Breast epithelium (tissue), 4 donors: ENCODE measurements at places on chromosomes 4 and X. TPM values are rescaled to one million over a fixed set of nuclear protein-coding genes. Genes with fewer than 3 reads are reported as not detected.
A peak's percentile ranks its signal among the peaks of the same experiment; 100 is the strongest.

- peak overlapping the region; percentile 6 for H3K27ac ChIP-seq
- H3K4me1 ChIP-seq, result no peaks in the 10 kb centered on the region
- peak; percentile 53 for DNase-seq
- no peaks in the 10 kb centered on the region for H3K36me3 ChIP-seq
- peaks cover 86% of the 10 kb centered on the region for H3K27me3 ChIP-seq
Measured at GRCh38 chrX:40006106-40007017, 91.4 kb downstream of the BCOR start.

- DNase-seq, result no peak
- H3K27me3 ChIP-seq, result no peaks in the 10 kb centered on the region
- no peak overlapping the region for H3K27ac ChIP-seq
- H3K4me1 ChIP-seq, result no peaks in the 10 kb centered on the region
- H3K4me3 ChIP-seq, result no peak overlapping the region
- H3K36me3 ChIP-seq, result no peaks in the 10 kb centered on the region
Measured at GRCh38 chr4:99853999-99854398, 37.4 kb downstream of the DAPP1 start.

GRCh38 chrX:135168486-135168885 is 2.7 kb downstream of the CT55 start:
- H3K4me1 ChIP-seq, result no peaks in the 10 kb centered on the region
- no peaks in the 10 kb centered on the region for H3K27me3 ChIP-seq
- no peak overlapping the region for H3K4me3 ChIP-seq
- no peak for DNase-seq

DNA sequence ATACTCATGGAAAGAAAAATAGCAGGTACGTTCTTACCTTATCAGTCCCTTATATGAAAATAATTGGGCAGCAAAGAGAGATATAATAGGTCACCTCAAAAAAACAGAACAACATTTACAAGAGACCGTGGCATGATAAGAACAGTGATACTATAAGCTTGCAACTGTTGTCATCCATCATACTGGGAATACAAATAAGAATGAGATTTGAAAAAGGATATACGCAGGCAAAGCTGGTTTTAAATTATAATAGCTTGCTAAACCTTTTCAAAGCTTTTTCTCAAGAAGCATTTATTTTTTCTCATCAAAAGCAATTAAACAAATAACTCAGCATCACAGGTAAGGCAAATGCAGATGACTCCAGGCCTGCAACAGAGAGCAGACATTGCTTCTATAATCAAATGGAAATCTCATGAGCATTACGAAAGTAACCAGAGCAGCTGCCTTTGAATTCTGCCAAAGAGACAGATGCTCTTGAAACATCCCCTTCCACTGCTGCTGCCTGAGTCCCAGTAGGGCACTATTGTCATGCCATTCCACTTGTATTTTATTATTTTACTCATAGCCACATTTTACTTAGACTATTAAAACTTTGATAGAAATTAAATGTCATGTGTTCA is 620.6 kb upstream of the GNPDA2 start:
- H3K27me3 ChIP-seq, result no peaks in the 10 kb centered on the region
- no peak overlapping the region for H3K27ac ChIP-seq
- H3K4me1 ChIP-seq, result no peaks in the 10 kb centered on the region
- H3K4me3 ChIP-seq, result no peak overlapping the region

- no peak overlapping the region for H3K27ac ChIP-seq
- no peak for DNase-seq
- H3K4me3 ChIP-seq, result no peak overlapping the region
- H3K36me3 ChIP-seq, result no peaks in the 10 kb centered on the region
Measured at GRCh38 chr4:86300516-86300915, 59.3 kb downstream of the MAPK10 start.

DNA sequence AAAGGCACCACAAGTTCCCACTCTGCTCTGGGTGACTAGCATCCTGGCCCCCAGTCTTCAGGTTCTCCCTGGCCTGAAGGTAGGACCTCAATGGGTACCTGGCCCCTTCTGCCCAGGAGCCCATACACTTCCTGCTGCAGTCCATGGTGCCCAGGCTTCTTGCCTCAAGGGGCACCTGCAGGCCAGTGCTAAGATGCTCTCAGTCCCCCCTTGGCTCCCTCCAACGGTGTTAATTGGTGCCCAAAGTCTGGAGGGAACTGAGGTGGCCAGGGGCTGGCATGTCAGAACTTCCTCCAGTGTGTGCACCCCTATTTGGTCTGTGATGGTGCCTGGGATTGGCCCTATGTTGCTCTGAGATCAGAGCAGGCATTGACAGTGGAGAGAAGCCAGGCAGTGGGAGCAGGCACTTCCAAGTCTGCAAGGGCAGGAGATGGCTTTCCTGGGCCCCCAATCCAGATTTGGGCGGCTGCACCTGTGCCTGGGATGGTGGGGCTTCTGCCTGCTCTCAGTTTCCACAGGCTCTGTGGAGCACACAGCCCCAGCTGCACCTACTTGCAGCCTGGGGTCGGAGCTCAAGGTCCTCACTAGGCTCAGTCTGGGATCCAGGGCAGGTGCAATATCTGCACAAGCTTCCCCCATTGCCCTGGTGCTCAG is 301.6 kb downstream of the FAM47B start:
- no peaks in the 10 kb centered on the region for H3K4me1 ChIP-seq
- no peak overlapping the region for H3K27ac ChIP-seq
- H3K4me3 ChIP-seq, result no peak overlapping the region
- H3K27me3 ChIP-seq, result no peaks in the 10 kb centered on the region
- H3K36me3 ChIP-seq, result no peaks in the 10 kb centered on the region

GRCh38 chr4:146564492-146564891 is 42.8 kb upstream of the SLC10A7 start:
- H3K4me3 ChIP-seq, result no peak overlapping the region
- no peaks in the 10 kb centered on the region for H3K4me1 ChIP-seq
- H3K27ac ChIP-seq, result no peak overlapping the region
- no peaks in the 10 kb centered on the region for H3K27me3 ChIP-seq

DNA sequence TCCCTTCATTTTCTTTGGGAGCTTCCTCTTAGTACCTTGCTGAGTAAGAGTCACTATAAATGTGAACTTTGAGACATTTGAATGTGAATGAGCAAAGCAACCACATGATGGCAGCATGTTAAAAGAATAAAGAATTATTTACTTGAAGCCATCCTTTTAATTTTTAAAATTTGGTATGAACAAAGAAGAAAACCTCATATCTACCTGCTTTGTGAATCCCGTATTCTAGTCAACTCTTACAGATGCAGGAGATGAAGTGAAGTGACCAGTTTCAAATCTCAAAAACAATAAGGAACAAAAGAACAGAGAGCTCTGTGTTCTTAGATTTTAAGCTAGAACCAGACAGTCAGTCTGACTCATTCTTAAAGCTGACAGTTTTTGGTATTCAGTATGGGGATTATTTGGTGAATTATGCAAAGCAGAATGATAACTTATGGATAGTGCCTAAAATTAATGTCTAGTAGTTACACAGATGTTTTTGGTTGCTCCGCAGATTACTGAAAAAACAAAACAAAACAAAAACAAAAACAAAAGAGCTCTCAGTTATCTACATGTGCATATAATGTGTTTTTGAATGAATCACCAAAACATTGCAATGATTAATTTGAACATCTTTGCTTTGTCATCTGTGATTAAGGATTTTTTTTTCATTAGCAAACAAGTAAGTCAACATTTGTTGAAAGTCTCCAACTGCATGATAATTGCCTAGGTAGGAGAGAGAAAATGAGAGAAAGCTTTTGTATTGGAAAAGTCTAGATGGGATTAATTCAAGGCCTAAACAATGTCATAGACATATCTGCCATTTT is 48.2 kb upstream of the H2AZ1 start:
- DNase-seq, result no peak
- no peaks in the 10 kb centered on the region for H3K4me1 ChIP-seq
- H3K4me3 ChIP-seq, result no peak overlapping the region
- no peak overlapping the region for H3K27ac ChIP-seq
- no peaks in the 10 kb centered on the region for H3K27me3 ChIP-seq

DNA sequence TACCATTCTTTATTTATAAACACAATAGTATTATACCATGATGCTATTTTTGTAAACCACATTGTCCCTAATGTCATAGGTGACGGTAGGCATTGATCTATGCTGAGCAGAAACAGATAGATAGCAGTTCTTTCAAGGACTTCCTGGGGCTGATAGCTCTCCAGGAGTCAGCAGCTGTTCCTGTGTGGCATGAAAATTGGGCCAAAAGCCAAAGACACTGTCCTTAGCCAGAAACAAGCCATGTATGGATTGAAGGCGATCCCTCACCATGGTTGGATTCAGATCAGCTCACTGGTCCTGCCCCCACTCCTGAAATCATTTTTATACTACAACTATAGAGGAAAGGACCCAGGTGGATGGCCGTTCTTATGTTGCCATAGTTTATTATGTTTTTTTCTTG is 53.6 kb downstream of the DDX60 start:
- no peak overlapping the region for H3K27ac ChIP-seq
- H3K27me3 ChIP-seq, result no peaks in the 10 kb centered on the region
- H3K4me1 ChIP-seq, result no peaks in the 10 kb centered on the region
- H3K4me3 ChIP-seq, result no peak overlapping the region
- no peak for DNase-seq

- no peaks in the 10 kb centered on the region for H3K4me1 ChIP-seq
- H3K27ac ChIP-seq, result no peak overlapping the region
- H3K36me3 ChIP-seq, result no peaks in the 10 kb centered on the region
- H3K4me3 ChIP-seq, result no peak overlapping the region
- DNase-seq, result no peak
Measured at GRCh38 chr4:150943818-150944217, 71.3 kb downstream of the LRBA start.

DNA sequence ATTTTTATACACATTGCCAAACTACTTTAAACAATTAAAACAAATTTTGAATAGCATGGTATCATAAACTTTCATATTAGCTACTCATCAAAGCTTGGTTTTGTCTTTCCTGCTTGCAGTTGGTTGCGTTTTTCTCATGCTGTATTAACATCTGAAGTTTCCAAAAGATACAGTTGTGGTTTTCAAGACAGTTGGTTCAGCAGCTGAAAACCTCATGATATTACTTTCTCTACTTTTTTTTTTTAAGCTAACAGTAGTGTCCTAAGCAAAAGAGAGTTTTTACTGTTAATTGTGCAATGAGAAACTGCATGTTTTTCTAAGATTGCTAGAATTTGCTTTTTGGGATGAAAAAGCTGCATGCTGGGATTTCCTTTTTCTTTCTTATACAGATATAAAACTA is 15.2 kb downstream of the RUFY3 start:
- no peak for DNase-seq
- H3K36me3 ChIP-seq, result no peaks in the 10 kb centered on the region
- H3K27me3 ChIP-seq, result no peaks in the 10 kb centered on the region
- H3K4me3 ChIP-seq, result no peak overlapping the region

GRCh38 chr4:85486425-85487086 is 11.6 kb downstream of the ARHGAP24 start:
- H3K4me3 ChIP-seq, result no peak overlapping the region
- no peaks in the 10 kb centered on the region for H3K27me3 ChIP-seq
- no peak overlapping the region for H3K27ac ChIP-seq

DNA sequence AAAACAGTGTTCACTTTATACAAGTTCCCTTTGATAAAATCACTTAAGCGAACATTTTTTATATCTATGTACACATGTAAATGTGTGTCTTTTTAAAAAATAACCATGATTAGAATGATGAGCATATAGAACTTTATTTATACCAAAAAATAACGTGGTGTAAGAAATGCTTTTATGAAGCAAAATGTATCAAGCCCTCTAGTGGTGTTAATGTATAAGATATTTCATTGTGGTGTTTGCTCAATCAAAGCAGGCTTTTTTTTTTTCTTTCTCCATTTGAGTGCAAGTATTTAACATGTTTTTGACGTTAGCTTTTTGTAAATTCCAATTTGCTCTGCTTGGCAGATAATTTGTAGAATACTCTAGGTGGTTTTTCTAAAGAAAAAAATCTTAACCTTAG is 2092.4 kb upstream of the TENM3 start:
- H3K36me3 ChIP-seq, result no peaks in the 10 kb centered on the region
- no peak for DNase-seq
- no peak overlapping the region for H3K27ac ChIP-seq

DNA sequence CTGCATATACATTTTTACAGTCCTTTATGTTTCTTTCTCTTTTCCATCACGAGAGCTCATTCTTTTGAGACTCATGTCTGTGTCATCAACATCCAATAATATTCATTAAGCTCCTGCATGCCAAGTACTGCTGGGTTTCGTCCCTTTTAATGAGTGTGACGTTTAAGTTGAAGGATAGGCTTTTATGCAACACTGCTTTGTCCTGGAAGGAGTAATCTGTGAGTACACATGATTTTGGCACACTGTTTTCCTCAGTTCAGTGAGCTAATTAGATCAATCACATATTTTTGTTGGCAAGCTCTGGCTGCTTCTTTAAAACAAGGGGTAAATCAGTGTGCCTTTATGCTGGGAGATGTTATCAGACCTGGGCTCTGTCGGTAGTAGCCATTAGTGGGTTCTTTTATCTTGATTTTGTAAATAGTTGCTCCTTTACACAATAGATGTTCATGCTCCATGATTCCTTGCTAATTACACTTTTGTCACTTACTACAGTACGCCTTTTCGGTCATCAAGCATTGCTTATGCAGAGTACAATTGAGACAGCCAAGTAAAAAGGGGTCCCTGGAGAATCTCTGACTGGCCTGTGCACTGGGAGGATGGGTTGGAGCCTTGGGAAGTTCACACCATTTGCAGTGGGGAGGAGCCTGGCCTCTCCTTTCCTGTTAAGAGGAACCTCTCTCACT is 132.6 kb downstream of the FHIP1A start:
- no peak overlapping the region for H3K4me3 ChIP-seq
- H3K36me3 ChIP-seq, result no peaks in the 10 kb centered on the region
- DNase-seq, result no peak
- H3K4me1 ChIP-seq, result no peaks in the 10 kb centered on the region

DNA sequence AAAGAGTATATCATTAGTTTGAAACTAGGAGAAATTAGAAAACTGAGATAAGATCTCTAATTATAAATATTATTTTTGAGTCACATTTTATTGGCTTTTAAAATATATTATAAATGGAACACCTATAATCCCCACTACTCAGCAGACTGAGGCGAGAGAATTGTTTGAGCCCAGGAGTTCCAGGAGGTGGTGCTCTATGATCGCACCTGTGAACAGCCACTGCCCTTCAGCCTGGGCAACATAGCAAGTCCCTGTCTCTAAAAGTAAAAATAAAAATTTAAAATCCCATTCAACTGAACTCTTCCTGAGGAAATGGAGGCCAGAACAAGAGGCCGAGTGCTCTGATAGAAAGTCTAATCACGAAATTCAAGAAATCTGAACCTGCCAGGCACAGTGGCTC is 6.3 kb upstream of the C4orf36 start:
- no peak overlapping the region for H3K27ac ChIP-seq
- H3K4me3 ChIP-seq, result no peak overlapping the region
- no peaks in the 10 kb centered on the region for H3K27me3 ChIP-seq

- H3K27ac ChIP-seq, result no peak overlapping the region
- DNase-seq, result no peak
- H3K27me3 ChIP-seq, result no peaks in the 10 kb centered on the region
- no peaks in the 10 kb centered on the region for H3K4me1 ChIP-seq
Measured at GRCh38 chrX:133939655-133940302, 45.6 kb downstream of the GPC3 start.

TBC1D9 gene
- 28.3 TPM for total RNA-seq

ZNF674 gene
- total RNA-seq, result 3.8 TPM

GRPR gene
- total RNA-seq, result 5.3 TPM

F11 gene
- total RNA-seq, result not detected

GAGE12F gene
- not detected for total RNA-seq

GPR34 gene
- 18.0 TPM for total RNA-seq
